ENCODE measurements at places on chromosomes 7 and 10. TPM values are rescaled to one million over a fixed set of nuclear protein-coding genes. Genes with fewer than 3 reads are reported as not detected.

MYO1G gene
- 0.08 TPM for total RNA-seq

CYP2C9 gene
- total RNA-seq = not detected

OTUD1 gene
- 5.9 TPM for total RNA-seq

PDE1C gene
- total RNA-seq = 53.9 TPM

ZNF316 gene
- 15.2 TPM for total RNA-seq

LEP gene
- total RNA-seq = 0.94 TPM

PTN gene
- total RNA-seq = 9.3 TPM

PGAM2 gene
- total RNA-seq = 0.75 TPM

PIK3CG gene
- total RNA-seq = not detected

GFRA1 gene
- total RNA-seq = 0.35 TPM

DDC gene
- not detected for total RNA-seq

CTAGE8 gene
- total RNA-seq = not detected

ASCC1 gene
- total RNA-seq = 17.7 TPM

FKBP6 gene
- total RNA-seq = not detected

RADIL gene
- total RNA-seq = 0.38 TPM

TLL2 gene
- total RNA-seq = 0.08 TPM

All from smooth muscle cell of the coronary artery (primary cell).